T-helper 17 cell (primary cell): ENCODE measurements at places on chromosomes 7 and 10.

- no peak overlapping the region for H3K4me3 ChIP-seq
- no peak overlapping the region for H3K27ac ChIP-seq
- DNase-seq, result no peak
- no peaks in the 10 kb centered on the region for H3K4me1 ChIP-seq
Measured at GRCh38 chr7:90626013-90626412, 29.9 kb downstream of the CDK14 start.

DNA sequence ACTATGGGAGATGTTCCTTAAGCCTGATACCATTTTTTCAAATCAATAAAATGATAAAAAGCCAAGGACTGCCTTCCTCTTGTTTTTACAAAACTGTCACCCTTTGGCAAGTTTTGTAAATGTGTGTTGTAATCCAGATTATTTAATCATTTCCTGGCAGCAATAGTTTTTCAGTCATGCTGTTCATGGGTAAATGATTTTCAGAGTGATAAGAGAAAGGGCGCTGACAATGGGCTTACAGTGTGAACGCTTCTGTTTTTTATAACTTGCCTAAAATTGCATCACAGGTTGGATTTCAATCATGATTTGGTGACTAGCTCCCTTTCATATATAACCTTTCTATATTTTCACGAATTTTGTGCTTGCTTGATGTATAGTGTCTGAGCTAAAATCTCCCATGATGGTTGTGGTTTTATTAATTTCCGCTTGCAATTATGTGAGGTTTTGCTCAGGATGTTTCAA lies 19.0 kb upstream of the DMBT1 start:
- DNase-seq, result no peak
- peak overlapping the region; percentile 60 for H3K4me3 ChIP-seq
- peaks cover 40% of the 10 kb centered on the region for H3K4me1 ChIP-seq
- no peaks in the 10 kb centered on the region for H3K36me3 ChIP-seq
- peak overlapping the region; percentile 84 for H3K27ac ChIP-seq

- no peak for DNase-seq
- no peaks in the 10 kb centered on the region for H3K4me1 ChIP-seq
- no peaks in the 10 kb centered on the region for H3K27me3 ChIP-seq
- H3K4me3 ChIP-seq, result no peak overlapping the region
- no peak overlapping the region for H3K27ac ChIP-seq
Measured at GRCh38 chr7:111650456-111650999, 88.2 kb upstream of the IMMP2L start.

GRCh38 chr10:85212526-85212925 lies 884.1 kb downstream of the CCSER2 start:
- no peak for DNase-seq

- H3K4me3 ChIP-seq, result no peak overlapping the region
- peaks cover 25% of the 10 kb centered on the region for H3K27me3 ChIP-seq
- DNase-seq, result no peak
Measured at GRCh38 chr10:78777466-78777865, 291.3 kb upstream of the ZMIZ1 start.

DNA sequence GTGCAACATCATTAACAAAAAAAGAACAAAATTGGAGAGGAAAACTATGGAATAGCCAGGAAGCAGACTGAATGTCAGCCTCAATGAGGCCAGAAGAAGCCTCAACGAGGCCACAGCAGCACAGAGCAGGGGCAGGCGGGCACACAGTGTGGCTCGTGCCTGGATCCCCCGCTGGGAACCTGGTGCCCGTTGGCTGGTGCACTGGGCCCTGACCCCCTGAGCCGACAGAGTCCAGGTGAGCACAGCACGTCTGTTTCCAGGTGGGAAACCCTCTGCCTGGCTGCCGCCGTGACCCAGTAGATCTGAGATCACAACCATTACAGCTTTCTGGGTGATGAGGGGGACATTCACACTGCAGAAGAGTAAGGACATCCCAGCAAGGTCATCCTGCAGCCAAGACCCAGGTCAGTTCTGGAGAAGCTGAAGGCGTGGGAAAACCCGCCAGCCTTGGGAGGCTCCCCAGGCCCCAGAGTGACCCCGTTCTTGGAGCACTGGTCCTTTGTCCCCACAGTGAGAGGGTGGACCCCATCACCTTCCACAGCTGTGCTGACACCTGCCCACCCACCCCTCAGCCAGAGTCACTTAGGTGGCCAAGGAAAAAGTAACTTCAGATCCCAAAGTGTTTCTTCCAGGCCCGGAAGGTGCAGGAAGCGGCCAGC lies 222.1 kb downstream of the ADARB2 start:
- DNase-seq, result no peak
- no peak overlapping the region for H3K4me3 ChIP-seq
- H3K27ac ChIP-seq, result no peak overlapping the region
- H3K36me3 ChIP-seq, result no peaks in the 10 kb centered on the region

GRCh38 chr10:103281753-103282152 lies 4.8 kb downstream of the INA start:
- H3K27ac ChIP-seq, result no peak overlapping the region
- DNase-seq, result no peak
- H3K36me3 ChIP-seq, result no peaks in the 10 kb centered on the region
- H3K4me3 ChIP-seq, result no peak overlapping the region
- H3K27me3 ChIP-seq, result peaks cover 70% of the 10 kb centered on the region

DNA sequence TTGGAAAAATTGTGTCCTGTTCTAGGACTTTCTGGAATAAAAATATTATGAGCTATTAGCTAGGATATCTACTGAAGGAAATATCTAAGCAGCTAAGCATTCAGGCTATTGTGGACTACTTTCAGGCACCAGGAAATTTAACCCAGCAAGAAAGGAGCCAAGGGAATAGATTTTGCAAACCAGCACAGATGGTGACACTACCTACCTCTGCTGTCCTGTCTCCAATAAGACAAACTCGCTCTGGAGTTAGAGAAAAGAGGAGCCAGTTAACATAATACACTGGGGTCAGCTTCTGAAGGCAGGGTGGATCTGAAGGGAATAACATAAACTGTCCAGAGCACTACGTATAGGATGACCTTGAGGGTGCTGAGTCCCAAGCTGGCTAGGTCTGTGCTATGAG lies 223.7 kb upstream of the PRSS58 start:
- no peaks in the 10 kb centered on the region for H3K27me3 ChIP-seq
- H3K4me3 ChIP-seq, result peak overlapping the region; percentile 47
- peaks cover 2% of the 10 kb centered on the region for H3K36me3 ChIP-seq
- H3K4me1 ChIP-seq, result peaks cover 55% of the 10 kb centered on the region
- no peak for DNase-seq

DNA sequence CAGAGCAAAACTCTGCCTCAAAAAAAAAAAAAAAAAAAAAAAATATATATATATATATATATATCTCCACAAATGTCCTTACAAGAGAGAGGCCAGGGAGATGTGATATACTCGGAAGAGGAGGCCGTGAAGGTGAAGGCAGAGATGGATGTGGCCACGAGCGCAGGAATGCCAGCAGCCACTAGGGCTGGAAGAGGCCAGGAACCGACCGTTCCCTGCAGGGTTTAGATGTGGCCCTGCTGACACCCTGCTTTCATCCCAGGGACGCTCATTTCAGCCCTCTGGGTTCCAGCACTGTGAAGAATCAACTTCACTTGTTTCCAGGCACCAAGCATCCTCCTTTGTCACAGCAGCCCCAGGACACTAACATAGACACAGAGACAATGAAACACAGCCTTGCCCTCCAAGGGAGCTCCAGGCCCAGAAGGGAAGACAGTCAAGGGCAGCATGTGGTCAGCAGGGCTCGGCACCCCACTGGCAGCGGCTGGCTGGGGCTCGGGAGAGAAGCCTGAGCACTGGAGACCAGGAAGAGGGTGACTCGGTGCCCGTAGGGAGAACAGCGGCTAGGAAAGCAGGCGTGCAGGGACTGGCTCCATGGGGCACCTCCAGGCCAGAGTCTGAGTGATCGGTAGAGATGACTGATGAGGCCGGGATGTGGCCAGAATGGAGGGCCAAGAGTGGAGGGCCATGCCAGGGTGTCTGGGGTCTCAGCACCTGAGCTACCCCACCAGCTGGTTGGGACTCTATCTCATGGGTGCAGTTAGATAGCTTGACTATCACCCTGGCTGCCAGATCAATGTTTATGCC lies 7.6 kb downstream of the WDR86 start:
- DNase-seq, result no peak
- H3K27me3 ChIP-seq, result no peaks in the 10 kb centered on the region
- no peak overlapping the region for H3K4me3 ChIP-seq
- H3K27ac ChIP-seq, result peak overlapping the region; percentile 98
- H3K4me1 ChIP-seq, result peaks cover 29% of the 10 kb centered on the region

DNA sequence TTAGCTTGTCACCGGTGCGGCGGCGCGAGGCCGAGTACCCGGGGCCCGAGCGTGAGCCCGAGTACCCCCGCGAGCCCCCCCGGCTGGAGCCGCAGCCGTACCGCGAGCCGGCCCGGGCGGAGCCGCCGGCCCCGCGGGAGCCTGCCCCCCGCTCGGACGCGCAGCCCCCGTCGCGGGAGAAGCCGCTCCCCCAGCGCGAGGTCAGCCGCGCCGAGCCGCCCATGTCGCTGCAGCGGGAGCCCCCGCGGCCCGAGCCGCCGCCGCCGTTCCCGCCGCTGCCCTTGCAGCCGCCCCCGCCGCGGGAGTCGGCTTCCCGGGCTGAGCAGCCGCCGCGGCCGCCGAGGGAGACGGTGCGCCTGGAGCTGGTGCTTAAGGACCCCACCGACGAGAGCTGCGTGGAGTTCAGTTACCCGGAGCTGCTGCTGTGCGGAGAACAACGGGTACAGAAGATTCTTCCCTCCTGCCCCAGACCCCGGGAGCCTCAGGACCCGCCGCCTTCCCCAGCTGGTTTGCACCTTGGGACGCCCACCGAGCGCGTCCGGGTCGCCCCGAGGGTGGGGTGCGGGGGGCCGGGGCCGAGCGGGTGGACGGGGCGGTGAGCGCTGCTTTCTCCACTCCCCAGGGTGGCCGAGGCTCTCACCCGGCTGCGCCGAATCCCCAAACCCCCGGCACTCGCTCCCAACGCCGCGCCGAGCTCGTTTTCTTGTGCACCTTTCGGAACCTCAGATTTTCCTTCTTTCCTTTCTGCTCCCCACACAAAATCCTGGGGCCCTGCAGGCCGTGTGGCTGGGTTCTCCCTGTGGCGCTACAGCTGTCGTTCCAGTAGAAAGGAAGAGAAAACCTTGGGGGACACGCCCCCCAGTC lies 708 bp downstream of the UBN2 start:
- H3K27ac ChIP-seq, result peak overlapping the region; percentile 98
- H3K27me3 ChIP-seq, result peaks cover 10% of the 10 kb centered on the region
- peak overlapping the region; percentile 100 for H3K4me3 ChIP-seq
- DNase-seq, result peak; percentile 15
- H3K4me1 ChIP-seq, result peaks cover 22% of the 10 kb centered on the region

GRCh38 chr7:50449501-50449880 lies 659 bp downstream of the FIGNL1 start:
- peak overlapping the region; percentile 94 for H3K4me3 ChIP-seq
- H3K4me1 ChIP-seq, result peaks cover 23% of the 10 kb centered on the region
- H3K27ac ChIP-seq, result peak overlapping the region; percentile 97
- H3K36me3 ChIP-seq, result peaks cover 14% of the 10 kb centered on the region

GRCh38 chr7:143487061-143487460 lies 9.4 kb downstream of the TAS2R41 start:
- DNase-seq, result no peak
- no peak overlapping the region for H3K27ac ChIP-seq
- peaks cover 9% of the 10 kb centered on the region for H3K4me1 ChIP-seq
- peaks cover 2% of the 10 kb centered on the region for H3K36me3 ChIP-seq
- no peak overlapping the region for H3K4me3 ChIP-seq

DNA sequence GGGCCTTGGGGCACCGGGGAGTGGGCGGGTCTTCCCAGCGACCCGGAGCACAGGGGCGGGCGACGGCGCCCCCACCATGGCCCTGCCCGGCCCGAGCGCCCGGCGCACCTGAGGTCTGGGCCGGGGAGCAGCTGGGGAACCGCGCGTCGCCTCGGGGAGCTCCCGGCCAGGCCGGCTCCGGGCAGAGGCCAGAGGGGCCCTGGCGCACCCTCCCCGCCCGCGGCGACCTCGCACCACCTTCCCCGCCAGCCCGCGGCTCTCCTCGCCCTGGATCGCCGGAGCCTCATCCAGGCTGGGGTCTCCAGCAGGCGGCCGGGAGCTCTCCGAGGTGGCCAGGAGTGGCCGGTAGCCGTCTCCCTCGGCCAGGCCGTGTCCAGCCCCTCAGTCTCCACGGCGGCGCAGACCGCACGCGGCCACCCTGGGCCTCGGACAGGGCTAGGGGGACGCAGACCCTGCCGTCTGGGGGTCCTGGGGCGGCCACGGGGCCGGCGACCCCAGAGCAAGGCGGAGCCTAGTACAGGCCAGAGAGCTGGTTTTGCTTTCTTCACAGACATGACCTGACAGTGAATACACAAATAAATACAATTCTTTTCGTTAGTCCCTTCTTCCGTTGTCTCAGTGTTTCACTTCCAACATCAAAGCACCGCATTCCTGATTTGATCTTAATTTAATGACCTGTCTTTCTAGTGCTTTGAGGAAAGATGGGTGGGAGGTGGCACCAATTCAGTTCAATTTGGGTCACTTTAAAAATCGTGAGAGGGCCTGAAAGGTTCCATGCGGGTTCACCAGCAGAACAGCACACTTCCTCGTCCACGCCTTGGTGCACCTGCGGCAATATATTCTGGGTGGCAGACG lies 356.9 kb downstream of the DNAJB6 start:
- H3K4me3 ChIP-seq, result peak overlapping the region; percentile 57
- peaks cover 10% of the 10 kb centered on the region for H3K4me1 ChIP-seq
- DNase-seq, result no peak
- no peaks in the 10 kb centered on the region for H3K36me3 ChIP-seq
- H3K27ac ChIP-seq, result no peak overlapping the region

DNA sequence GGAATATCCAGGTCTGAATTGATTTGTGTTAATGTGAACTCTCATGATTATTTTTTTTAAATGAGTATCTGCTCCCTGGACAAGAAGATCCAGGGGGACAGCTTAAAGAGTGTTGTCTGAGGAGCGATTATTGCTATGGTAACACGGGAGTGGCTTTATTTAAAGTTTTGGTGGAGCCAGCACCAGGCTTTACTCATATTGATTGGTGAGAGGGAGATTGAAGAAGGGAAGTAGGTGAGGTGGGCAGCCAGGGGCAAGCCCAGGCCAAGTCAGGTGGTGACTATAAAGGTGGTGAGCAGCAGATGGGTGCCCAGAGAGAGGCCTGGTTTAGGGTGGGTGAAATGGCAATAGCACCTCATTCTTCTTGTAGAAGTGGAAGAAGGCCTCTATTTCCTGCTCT lies 10.2 kb upstream of the AGR2 start:
- no peaks in the 10 kb centered on the region for H3K4me1 ChIP-seq
- H3K4me3 ChIP-seq, result no peak overlapping the region
- H3K27ac ChIP-seq, result no peak overlapping the region
- no peaks in the 10 kb centered on the region for H3K36me3 ChIP-seq
- no peak for DNase-seq

DNA sequence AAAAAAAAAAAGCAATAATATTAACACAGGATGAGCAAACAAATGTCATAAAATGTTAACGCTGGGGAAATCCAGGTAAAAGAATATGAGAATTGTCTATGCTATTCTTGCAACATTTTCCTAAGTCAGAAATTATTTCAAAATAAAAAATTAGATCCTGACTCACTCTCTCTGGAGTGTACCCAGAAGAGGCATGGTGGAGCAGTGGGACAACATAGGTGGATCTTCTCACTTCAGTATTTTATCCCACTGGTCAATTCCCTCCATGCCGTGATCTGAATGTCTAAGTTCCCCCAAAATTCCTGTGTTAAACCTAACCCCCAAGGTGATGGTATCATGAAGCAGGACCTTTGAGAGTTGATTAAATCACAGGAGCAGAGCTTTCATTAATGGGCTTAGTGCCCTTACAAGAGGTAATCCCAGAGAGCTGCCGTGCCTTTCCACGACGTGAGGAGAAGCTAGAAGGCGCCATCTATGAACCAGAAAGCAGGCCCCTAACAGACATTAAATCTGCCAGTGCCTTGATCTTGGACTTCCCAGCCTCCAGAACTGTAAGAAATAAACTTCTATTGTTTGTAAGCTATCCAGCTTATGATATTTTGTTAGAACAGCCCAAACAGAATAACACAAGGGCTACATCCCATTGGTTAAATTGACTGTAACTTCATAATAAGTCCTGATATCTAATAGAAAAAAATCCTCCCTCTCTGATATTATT lies 35.2 kb downstream of the USP6NL start:
- H3K4me3 ChIP-seq, result no peak overlapping the region
- no peaks in the 10 kb centered on the region for H3K36me3 ChIP-seq
- H3K27me3 ChIP-seq, result peaks cover 6% of the 10 kb centered on the region
- peaks cover 14% of the 10 kb centered on the region for H3K4me1 ChIP-seq
